ENCODE measurements at places on chromosomes 6 and 20. TPM values are rescaled to one million over a fixed set of nuclear protein-coding genes. Genes with fewer than 3 reads are reported as not detected.
A peak's percentile ranks its signal among the peaks of the same experiment; 100 is the strongest.

Gene TEAD3
- 26.5 TPM for total RNA-seq

Gene DEFB114
- not detected for total RNA-seq

Gene THBD
- total RNA-seq = 0.97 TPM

Gene SLC2A10
- total RNA-seq = 14.6 TPM

GRCh38 chr20:24373372-24373771 lies 96.1 kb upstream of the SYNDIG1 start:
- no peaks in the 10 kb centered on the region for H3K4me1 ChIP-seq
- H3K4me3 ChIP-seq = no peak overlapping the region
- no peaks in the 10 kb centered on the region for H3K36me3 ChIP-seq
- DNase-seq = no peak
- no peak overlapping the region for H3K27ac ChIP-seq

DNA sequence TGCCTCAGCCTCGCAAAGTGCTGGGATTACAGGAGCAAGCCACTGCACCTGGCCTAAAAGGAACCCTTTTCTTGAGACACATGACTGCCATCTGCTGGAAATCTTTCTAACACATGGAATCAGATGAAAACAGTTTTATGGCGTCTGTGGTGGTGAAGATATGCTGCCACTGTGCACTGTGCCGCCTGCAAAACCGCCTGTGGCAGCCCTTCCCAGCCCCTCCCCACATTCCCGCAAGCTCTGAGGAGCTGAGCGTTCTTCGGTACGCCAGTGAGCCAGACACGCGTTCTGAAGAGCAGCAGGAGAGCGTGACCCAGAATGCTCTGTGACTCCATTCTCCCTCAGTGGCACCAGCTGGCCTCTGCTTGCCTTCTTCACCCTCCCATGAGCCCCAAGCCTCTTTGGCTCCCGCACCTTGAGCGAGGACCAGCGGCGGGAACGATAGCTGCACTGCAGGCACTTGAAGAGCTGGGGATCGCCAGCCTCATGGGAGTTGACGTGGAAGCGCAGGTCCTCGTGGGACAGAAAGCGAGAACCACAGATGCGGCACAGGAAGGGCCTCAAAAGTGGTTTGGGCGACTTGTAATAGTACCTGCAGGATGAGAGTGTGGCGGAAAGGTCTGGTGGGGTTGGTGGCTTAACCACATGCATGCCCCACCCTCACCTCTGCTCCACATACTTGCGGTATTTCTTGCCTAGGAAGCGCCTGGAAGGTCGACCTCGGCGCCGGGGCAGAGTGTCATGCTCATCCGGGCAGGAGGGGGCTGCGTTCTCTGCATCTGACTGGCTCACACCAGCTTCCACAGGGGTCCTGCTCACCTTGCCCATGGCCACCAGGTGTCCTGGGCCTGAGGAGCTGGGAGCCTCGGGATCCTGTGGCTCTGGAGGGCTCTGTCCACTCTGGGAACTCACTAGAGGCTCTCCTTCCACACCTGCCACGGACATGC lies 8.7 kb downstream of the ZNF335 start:
- peaks cover 9% of the 10 kb centered on the region for H3K36me3 ChIP-seq
- H3K27ac ChIP-seq = no peak overlapping the region
- no peak overlapping the region for H3K4me3 ChIP-seq
- no peaks in the 10 kb centered on the region for H3K27me3 ChIP-seq

DNA sequence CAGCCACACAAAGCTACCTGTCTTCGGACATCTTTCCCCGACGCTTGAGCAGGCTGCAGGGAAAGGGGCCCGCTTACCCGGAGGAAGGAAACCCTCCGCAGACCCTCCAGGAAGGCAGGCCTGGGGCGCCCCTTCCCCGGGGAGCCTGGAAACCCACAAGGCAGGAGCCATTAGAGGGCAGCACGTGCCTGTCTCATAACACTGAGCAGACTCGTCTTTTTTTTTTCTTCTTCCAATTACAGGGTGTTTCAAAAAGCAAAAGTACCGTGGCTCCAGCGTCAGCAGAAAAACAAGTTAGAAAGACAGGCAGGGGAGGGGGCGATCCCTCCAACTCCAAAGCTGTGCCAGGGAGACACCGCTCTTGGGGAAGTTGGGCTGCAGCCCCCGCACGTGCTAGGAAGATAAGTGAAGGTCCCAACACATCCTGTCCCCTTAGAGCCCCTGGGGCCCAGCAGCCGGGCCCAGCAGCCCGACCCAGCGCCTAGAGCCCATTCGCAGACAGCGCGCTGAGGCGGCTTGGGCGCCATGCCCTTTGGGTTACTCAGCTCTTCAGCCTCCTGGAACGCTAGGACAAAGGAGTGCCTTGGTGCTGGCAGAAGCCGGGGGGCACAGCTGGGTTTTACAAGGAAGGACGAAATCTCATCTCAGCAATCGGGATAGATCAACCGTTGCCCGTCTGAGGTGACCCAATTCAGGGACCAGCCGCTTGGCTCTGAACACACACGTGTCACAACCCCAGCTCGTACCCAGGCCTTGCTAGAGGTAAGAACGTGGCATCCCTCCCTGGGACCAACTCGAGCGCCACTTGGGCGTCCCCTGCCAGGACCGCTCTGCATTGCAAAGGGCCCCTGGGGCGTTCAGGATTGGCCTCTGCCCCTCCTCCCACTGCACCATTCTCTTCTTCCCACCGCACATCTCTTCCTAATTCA lies 136.3 kb downstream of the LY86 start:
- peaks cover 34% of the 10 kb centered on the region for H3K4me1 ChIP-seq
- H3K27me3 ChIP-seq = no peaks in the 10 kb centered on the region
- H3K36me3 ChIP-seq = no peaks in the 10 kb centered on the region
- H3K27ac ChIP-seq = peak overlapping the region; percentile 33
- peak; percentile 82 for DNase-seq
- peak overlapping the region; percentile 45 for H3K4me3 ChIP-seq

DNA sequence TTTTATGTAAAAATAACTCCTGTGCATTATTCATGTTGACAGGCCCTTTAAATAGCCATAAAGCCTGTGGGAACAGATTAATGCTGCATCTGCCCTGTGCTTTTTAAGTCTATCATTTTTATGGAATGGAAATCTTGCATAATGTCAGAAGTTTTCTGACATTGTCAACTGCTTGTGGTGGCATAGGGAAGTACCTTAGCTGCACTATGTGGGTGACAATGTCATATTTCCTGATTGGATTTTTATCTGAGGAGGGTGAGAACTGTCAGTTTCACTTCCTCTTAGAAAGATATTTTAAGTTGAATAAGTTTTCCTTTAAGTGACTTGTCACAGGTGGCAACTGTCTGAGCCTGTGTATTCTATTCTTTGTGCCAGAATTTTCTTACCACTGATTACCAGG lies 267.9 kb downstream of the PLCB1 start:
- H3K4me1 ChIP-seq = no peaks in the 10 kb centered on the region
- H3K4me3 ChIP-seq = no peak overlapping the region
- H3K27ac ChIP-seq = no peak overlapping the region
- DNase-seq = no peak
- no peaks in the 10 kb centered on the region for H3K27me3 ChIP-seq

DNA sequence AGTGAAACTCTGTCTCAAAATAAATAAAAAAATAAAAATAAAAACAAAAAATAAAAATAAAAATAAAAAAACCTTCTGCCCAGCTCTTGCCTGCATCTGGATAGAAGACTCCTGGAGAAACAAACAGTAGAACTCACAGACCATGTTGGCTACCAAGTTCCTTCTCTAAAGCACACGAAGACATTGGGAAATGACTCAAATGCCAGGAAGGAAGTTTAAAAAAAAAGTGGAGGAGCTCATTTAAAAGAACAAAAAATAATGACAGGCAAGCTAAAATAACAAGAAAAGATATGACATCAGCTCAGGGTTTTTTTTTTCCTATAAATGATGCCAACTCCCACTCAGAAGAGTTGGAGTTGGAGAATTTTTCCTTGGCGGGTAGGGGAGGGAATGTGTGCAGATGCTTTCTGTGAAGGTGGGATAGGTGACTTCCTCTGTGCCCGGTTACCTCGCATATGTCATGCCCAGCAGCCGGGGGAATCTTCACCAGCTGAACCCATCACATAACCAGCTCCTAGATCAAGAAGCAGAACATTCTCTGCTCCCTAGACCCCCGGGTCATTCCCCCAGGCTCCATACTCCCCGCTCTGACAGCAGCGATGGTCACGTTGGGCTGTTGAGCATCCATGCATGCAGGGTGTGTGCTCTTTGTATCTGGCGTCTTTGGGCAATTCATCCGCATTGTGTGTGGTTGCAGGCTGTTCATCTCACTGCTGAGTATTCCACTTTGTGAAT lies 17.3 kb upstream of the CD93 start:
- no peaks in the 10 kb centered on the region for H3K27me3 ChIP-seq
- no peak for DNase-seq
- H3K4me3 ChIP-seq = no peak overlapping the region
- no peaks in the 10 kb centered on the region for H3K36me3 ChIP-seq

DNA sequence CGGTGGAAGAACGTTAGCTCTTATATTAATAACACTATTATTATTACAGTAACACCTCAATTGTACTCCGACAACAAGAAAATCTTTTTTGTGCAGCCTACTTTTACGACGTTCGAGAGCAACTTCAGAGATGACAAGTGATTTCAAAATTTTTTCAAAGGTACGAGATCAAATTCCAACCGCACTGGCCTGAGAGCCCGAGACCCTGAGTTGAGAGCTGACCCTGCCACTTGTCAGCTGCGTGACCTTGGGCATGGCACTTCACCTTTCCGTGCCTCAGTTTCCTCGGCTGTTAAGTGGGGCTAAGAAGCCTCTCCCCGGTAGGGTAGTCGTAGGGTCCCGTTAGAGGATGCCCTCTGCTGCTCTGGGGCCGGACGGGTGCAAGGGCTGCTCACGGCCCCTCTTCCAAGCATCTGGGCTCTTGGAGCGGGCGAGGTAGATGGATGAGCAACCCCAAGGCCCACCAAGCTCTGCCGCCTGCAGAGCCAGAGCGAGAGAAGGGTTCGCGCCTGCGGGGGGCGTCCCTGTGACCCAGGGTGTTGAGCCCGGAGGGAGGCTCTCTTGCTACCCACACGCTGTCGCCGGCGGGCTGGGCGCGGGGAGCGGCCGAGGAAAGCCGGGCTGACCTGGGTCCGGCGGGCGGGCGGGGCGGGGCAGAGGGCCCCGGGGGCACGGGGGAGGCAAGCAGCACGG lies 510 bp downstream of the NDRG3 start:
- H3K27ac ChIP-seq = no peak overlapping the region
- H3K27me3 ChIP-seq = no peaks in the 10 kb centered on the region
- peak; percentile 60 for DNase-seq
- H3K4me3 ChIP-seq = peak overlapping the region; percentile 93
- H3K4me1 ChIP-seq = peaks cover 13% of the 10 kb centered on the region

DNA sequence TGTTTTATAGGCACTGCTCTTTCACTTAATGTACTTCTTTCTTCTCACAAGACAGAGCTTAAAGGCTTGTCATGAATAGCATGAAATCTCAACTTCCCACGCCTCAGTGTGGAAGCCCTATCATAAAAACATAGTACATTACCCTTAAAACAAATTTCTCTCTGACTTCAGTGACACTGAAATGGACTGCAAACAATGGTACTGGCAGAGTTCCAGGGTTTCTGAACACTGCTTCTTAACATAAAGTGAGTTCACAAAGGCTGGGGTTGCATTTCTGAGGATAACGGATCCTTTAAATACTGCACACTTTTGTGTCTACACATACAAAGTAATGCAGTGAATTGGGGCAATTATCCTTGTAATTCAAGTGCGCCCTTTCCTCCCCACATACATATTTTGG lies 32.3 kb upstream of the PLEKHG1 start:
- no peaks in the 10 kb centered on the region for H3K4me1 ChIP-seq
- no peak overlapping the region for H3K4me3 ChIP-seq
- H3K27ac ChIP-seq = no peak overlapping the region
- no peaks in the 10 kb centered on the region for H3K36me3 ChIP-seq

- H3K27ac ChIP-seq = no peak overlapping the region
- H3K4me1 ChIP-seq = no peaks in the 10 kb centered on the region
- no peaks in the 10 kb centered on the region for H3K36me3 ChIP-seq
- no peak overlapping the region for H3K4me3 ChIP-seq
- DNase-seq = no peak
Measured at GRCh38 chr6:134446896-134447295, 129.0 kb upstream of the SGK1 start.

DNA sequence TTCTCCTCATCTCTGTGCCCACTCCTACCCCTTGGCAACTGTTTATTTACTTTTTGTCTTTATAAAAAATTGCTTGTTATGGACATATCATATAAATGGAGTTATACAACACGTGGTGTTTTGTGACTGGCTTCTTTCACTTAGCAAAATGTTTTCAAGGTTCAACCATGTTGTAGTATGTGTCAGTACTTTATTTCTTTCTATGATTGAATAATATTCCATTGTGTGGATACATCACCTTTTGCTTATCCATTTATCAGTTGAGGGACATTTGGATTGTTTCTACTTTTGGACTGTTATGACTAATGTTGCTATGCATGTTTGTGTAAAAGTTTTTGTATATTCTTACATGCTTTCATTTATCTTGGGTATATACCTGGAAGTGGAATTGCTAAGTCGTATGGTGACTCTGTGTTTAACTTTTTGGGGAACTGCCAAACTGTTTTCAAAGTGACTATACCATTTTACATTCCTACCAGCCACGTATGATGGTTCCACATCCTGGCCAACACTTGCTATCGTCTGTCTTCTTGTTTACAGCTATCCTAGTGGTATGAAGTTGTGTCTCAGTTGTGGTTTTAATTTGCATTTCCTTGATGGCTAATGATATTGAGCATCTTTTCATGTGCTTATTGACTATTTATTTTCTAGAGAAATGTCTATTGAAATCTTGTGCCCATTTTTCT lies 84.4 kb downstream of the SLX4IP start:
- H3K4me3 ChIP-seq = no peak overlapping the region
- peaks cover 29% of the 10 kb centered on the region for H3K4me1 ChIP-seq
- no peaks in the 10 kb centered on the region for H3K36me3 ChIP-seq
- no peaks in the 10 kb centered on the region for H3K27me3 ChIP-seq
- no peak overlapping the region for H3K27ac ChIP-seq
- no peak for DNase-seq

GRCh38 chr20:25246182-25246999 lies 1.5 kb upstream of the PYGB start:
- H3K4me3 ChIP-seq = peak overlapping the region; percentile 93
- no peak overlapping the region for H3K27ac ChIP-seq
- H3K4me1 ChIP-seq = peaks cover 18% of the 10 kb centered on the region

- H3K27ac ChIP-seq = no peak overlapping the region
- H3K36me3 ChIP-seq = no peaks in the 10 kb centered on the region
- no peaks in the 10 kb centered on the region for H3K4me1 ChIP-seq
- H3K4me3 ChIP-seq = no peak overlapping the region
Measured at GRCh38 chr6:35273822-35274559, 14.5 kb downstream of the ZNF76 start.

Data from GM23338 (cell line).